GM20000 (cell line): ENCODE measurements at places on chromosomes 4 and X.

GRCh38 chr4:138103597-138104283, 138.4 kb downstream of the SLC7A11 start:
- no peak for DNase-seq

DNA sequence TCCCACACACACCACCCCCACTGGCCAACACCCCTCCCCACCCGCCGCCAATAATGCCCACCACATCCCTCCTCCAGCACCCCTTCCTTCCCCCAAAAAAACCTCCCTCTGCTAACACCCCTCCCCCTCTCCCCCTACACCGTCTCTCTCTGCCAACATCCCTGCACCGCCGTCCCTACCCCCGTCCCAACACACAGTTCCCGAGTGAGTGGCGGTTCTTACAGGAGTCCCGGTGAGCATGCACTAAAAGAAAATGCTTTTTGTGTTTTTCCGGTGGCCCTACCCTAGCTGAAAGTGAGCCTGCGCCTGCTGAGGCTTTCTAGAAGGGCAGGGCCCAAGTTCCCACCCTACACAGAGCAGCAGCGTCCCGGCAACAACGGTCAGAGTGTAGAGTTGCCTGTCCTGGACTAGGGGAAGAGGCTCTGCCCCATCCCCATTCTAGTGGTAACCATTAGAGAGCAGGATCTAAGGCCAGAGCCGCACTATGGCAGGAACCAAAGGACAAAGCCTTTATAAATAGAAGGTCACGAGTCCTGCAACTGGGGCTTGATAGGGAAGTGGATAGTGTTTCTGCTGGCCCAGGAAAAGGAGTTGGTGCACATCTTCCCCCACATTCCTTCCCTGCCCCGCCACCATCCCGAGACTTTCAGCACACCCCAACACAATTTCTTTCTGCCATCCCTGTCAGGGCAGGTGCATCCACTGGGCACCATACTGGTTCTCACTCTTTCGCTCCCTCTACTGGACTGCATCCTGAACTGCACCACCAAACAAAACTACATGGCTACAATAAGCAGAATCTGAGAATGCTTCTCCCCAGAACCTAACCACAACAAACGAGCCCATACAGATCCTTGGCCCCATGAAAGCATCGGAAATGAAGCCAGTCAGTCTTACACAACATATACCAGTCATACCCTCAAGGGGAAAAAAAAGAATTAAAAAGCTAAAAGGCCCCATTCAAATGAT, 78.1 kb upstream of the PAGE3 start:
- DNase-seq = peak; percentile 45

- no peak for DNase-seq
Observed at GRCh38 chr4:121706595-121707021, 9.8 kb upstream of the ANXA5 start.

GRCh38 chr4:35556387-35556786, 687.9 kb downstream of the ARAP2 start:
- no peak for DNase-seq

- DNase-seq = no peak
Observed at GRCh38 chr4:10091531-10092181, 24.9 kb downstream of the WDR1 start.

- no peak for DNase-seq
Observed at GRCh38 chrX:29530501-29530900, 684.9 kb upstream of the MAGEB2 start.

GRCh38 chrX:55167124-55167803, 52.9 kb upstream of the PAGE5 start:
- DNase-seq = no peak

DNA sequence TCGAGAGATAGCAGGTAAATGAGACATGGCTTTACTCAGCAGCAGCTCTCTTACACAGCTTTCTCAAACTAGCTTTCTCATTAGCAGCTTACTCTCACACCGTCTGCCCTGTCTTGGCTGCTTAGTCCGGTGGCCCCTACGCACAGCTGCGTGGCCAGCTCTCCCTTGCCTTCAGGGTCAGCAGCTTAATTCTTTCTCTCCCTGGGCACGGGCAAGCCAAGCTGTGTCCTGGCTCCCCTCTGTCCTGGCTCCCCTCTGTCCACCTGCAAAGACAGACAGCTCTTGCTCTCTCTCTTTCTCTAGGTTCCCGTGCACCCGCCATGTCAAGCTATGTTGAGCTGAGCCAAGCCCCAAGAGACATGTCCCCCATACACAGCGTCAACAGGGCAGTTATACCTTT, 39.4 kb downstream of the ZNF185 start:
- no peak for DNase-seq

DNA sequence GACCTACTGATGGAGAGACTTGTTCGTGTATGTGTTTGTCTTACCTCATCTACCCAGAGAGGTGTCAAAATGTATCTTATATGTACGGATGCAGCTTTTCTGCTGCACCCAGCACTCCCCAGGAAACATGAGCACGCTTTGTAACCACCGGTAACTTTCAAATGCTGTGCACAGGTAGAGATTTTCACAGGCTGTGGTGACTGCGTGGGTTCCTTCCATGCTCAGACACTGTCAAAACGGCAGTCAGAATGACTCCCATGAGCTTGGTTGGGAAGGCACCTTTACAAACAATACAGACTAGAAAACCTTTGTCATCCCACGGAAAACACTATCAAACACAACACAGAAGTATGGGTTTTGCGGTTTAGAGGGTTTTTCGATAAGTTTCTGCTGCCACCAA, 28.2 kb downstream of the F11 start:
- no peak for DNase-seq

DNA sequence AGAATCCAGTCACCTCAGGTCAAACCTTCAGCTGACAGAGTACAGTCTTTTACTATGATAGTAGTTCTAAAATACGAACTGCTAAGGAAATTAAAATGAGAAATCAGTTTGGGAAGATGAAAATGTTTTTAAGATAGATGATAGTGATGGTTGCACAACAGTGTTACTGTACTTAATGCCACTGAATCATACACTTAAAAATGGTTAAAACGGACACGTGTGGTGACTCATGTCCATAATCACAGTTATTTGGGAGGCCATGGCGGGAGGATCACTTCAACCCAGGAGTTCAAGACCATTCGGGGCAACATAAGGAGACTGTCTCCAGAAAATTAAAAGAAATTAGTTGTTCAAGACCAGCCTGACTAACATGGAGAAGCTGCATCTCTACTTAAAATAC, 41.4 kb downstream of the ABHD18 start:
- no peak for DNase-seq

DNA sequence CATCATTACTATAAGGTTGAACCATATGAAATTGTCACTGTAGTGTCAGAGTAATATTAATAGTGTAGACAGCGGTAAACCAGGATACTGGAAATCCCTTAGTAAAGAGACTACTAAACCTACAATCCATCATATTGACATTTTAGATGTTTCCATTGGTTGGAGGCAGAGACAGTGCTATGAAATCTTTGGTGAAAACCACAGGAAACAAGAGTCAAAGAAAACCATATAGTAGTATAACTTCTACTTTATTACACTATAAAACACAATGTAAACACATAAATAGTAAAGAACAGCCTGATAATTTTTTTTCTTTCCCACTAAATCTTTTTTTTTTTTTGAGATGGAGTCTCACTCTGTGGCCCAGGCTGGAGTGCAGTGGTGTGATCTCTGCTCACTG, 15.9 kb downstream of the RELL1 start:
- no peak for DNase-seq

DNA sequence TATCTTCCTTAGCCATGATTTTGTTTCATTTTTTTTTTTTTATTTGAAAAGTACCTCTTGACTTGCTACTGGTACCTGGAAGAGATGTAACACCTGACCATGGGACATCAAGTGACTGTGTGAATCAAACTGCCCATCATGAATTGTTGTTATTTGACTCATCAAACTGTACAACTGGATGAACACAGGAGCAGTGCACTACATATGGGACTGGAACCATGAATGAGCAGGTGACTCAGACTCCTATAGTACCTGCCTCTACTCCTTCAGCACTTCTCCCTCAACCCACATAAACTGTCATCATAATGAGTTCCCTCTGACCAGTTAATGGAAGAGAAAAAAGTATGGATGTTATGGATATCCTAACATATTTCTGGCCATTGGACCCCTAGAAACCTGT, 15.9 kb upstream of the UBE2D3 start:
- no peak for DNase-seq

DNA sequence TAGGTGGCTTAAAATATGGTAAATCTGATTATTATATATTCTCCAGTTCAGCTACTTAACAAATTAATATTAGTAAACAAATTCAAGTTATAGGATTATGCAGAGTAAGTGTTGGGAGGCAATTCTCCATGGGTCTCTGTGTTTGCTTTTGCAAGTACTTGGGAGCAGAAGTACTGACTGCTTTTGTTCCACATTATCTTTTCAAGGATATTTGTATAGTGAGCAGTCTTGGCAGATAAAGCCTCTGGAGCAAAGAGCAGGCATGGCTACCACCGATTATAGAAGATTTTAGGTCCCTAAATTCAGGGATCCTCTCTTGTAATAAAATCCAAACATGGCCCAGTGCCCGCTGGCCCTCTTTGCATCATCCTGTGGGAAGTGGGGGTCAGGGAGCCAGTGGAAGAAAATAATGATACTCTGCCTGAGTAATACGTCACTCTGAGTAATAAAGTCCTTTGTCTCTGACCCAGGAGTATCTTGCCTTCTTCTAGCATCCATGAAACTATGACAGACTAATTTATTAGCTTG, 23.2 kb downstream of the NDNF start:
- no peak for DNase-seq

GRCh38 chr4:159776961-159777360, 674.1 kb downstream of the RAPGEF2 start:
- no peak for DNase-seq

DNA sequence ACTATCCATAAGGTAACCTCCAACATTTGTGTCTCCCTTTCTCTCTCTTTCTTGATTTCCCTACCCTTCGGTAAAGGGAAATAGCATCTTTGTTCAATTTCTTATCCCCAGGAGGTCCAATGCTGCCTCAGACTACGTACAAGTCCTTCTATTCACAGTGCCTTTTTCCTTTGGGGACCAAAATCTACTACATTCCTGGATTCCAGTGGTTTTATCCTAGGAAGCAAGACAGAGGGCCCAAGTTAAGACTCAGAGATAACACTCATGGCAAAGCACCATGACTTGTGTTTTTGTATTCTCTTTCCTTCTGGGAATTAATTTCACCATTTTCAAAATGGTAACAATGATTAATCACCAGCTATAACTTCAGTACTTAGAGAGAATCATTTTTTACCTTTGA, 10.6 kb downstream of the G3BP2 start:
- no peak for DNase-seq

DNA sequence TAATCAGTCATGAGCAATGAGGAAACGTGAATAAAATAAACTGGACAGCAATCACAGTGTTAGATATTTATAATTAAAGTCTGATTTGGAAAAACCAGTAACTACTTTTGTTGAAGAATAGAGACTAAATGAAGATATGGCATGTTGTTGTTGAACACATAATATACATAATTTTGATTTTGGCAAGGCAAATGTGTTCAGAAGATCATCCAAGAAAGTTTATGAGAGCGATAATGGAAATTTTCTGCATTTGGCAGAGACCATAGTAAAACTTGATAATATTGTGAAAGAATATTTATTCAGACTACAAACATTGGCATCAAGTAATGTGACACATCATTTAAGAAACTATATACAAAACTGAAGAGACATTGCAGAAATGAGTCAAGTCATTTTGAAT, 620.7 kb downstream of the TMA16 start:
- DNase-seq = no peak

DNA sequence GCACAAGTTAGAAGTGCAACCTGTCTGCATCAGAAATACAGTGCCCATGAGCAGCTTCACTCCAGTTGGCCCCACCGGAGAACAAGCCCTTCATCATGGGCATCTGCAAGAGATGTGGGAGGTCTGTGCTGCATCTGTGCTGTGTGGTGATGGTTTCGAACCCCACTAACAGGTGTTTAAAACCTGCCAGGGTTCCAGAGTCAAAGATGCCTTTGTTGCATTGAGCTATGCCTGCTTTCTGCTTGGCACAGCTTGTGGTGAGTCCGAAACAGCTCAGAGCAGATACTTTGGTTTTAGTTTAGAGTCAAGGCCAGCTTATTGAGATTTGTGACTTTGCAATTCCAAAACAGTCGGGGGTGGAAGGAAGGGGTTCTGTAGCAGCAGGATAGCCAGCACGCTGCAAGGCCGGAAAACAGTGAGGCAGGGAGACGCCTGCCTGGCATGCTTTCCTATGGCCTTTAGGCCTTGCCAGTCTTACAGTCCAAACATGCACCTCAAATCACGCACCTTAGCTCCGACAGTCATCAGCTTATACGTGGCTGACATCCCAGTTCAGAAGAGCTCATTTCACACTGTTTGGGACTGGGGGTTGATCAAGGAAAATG, 21.8 kb downstream of the MAGEA9 start:
- DNase-seq = no peak

- DNase-seq = no peak
Observed at GRCh38 chr4:47061435-47061834, 30.1 kb downstream of the GABRB1 start.

GRCh38 chr4:163191999-163192398, 25.3 kb upstream of the NAF1 start:
- no peak for DNase-seq

DNA sequence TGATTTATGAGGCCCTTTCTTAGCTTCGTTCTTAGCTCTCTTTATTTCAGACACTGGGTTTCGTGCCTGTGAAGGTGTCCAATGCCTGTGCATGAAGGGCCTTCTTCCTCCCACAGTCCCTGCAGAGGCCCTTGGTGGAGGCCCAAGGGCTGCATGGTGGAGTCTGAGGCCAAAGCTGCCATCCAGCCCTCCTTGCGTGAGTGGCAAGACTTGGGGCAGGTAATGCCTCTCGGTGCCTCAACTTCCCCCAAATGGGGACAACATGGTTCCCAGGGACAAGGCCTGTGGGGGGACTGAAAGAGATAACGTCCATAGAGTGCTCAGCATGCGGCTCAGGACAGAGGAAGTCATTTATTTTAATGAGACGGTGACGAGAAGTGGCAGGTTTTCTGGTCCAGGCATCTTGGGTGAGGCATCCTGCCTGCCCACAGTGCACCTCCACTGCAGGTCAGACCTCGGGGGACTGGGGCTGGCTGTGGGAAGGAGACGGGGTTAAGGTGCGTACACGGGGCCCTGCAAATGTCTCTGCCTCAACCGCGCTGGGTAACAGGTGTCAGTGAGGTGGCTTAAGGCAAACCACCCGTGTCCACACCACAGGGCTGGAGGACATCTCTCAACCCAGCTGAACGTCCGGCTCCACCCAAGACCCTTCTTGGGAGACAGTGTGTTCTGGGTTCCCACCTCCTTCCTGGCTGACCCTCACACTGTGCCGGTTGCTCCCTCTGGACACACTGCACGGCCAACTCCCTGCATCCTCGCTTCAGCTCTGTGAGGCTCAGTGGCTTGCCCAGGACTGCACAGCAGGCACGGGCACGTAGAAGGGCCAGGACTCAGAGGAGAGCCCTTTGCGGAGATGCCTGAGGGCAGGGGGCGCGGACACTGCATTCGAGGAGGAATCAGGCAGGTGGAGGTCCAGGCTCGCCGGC, 50.5 kb downstream of the PSAPL1 start:
- DNase-seq = no peak

DNA sequence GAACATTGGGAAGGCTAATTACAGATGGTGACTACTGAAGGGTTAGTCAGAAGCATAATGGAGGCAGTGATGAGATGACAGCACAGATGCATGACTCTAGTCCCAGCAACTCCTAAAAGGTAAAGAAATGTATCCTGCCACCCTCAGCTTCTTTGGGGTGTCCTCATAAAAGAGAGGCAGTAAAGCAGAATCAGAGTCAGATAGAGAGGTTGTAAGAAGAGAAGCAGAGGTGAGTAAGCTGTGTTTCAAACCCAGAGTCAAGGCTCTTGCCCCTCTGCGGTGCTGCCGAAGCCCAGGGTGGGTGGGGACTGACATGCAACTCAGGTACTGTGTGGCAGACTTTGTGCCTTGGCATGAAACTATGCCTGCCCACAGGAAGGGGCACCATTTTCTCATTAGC, 59.5 kb upstream of the PGM2 start:
- DNase-seq = no peak
